ENCODE measurements at places on chromosomes 11 and 22. TPM values are rescaled to one million over a fixed set of nuclear protein-coding genes. Genes with fewer than 3 reads are reported as not detected.

DNA sequence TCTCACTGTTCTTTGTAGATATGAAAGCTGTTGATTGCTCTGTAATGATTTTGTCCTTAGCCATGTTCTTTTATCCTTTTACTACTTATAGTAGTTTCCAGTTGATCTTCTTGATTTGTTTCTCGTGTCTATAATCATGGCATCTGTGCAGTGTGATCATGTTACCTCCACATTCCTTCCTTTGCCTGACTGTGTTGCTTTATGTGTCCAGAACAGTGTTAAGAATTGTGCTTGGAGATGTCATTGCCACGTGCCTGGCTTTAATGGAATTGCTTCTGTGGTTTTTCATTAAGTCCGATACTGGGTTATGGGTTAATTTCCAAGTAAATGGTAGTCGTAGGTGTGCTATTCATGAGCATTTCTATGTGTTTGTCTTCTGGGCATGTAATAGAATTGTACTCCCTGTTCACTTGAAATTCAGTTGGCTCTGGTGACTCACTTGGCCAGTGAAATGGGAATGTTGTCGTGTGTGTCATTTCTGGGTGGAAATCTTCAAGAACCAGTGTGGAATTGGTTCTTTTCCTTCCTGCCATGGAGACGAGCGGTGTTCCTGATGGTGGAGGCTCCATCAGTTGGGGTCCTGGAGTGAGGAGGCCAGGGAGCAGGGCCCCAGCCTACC is 6.8 kb downstream of the GTSE1 start:
- DNase-seq: no peak

- DNase-seq: no peak
Measured at GRCh38 chr22:27420817-27421361, 380.7 kb downstream of the MN1 start.

DNA sequence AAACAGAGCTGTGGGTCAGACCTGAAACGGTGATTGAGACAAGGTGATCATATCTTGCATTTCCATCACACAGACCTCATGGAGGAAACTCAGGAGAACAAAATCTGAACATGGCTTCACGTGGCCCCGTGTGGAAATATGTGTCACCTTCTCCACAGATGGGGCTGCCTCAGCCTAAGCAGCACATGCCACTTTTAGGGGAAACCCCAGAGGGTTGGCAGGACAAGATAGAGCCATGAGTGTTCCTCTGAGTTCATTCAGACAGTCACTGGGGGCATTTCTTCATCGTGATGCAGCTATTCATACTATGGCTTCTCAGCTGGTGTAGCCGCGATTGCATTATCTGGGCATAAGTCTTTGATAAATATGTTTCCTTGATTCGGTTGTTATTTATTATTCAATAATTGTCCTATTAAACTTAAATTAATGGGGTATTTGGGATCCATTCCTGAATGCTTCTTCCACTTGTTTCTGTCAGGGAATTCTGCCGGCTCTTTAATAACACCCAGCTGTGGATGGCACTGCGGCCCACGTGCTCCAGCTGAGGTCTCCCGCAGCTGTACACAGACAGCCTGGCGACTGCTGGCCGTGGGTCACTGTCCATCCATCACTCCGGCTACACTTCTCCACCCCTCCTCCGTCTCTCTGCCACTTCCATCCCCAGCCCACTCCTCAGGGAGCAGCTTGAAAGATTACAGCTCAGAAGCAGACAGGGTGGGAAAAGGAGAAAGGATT is 485.1 kb downstream of the OPCML start:
- DNase-seq: no peak

DNA sequence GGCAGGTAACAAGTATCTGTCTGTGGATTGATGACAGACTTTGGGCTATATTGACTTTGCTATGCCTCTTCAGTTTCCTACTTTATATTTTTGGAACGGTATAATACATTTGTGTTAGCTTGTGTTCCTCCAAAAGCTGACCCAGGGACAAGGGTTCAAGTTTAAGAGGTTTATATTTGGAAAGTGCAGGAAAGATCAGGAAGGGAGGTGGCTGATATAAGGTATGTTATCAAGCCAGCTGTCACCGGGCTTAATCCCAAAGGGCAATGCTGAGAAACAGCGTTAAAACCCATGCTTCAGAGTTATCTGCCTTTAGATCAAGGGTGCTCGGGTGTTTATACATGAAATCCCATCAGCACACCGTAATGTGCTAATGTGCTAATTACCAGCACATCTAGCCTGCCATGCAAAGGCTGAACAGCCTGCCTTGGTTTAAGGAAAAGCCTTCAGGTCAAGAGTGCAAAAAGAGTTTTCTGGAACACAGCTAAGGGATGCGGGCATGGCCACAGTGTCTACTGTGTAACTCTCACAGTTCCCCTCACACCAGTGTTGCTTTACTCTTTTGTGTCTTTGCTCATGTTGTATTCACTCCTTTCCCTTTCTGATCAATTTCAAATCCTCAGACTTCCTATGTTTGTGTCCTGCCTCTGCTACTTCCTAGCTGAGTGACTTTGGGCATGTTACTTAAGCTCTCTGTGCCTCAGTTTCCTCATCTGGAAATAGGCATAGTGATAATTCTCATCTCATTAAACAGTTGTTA is 77.5 kb downstream of the BDNF start:
- no peak for DNase-seq

- DNase-seq: no peak
Measured at GRCh38 chr11:95512682-95513081, 276.9 kb downstream of the FAM76B start.

GRCh38 chr11:112615238-112615637 is 346.0 kb upstream of the NCAM1 start:
- DNase-seq: no peak

GRCh38 chr11:117930668-117931330 is 1.6 kb upstream of the TMPRSS13 start:
- DNase-seq: no peak

The SLC17A6 gene
- total RNA-seq: 1.4 TPM

Data from neural crest cell (in vitro differentiated cells).